Esophagus squamous epithelium (tissue), 5 donors: ENCODE measurements at places on chromosomes 11 and 22.

- no peak for DNase-seq
These were observed 11.9 kb downstream of the SLC29A2 start for GRCh38 chr11:66359662-66360087.

GRCh38 chr11:12592283-12592682 is 81.9 kb upstream of the TEAD1 start:
- DNase-seq, result no peak

DNA sequence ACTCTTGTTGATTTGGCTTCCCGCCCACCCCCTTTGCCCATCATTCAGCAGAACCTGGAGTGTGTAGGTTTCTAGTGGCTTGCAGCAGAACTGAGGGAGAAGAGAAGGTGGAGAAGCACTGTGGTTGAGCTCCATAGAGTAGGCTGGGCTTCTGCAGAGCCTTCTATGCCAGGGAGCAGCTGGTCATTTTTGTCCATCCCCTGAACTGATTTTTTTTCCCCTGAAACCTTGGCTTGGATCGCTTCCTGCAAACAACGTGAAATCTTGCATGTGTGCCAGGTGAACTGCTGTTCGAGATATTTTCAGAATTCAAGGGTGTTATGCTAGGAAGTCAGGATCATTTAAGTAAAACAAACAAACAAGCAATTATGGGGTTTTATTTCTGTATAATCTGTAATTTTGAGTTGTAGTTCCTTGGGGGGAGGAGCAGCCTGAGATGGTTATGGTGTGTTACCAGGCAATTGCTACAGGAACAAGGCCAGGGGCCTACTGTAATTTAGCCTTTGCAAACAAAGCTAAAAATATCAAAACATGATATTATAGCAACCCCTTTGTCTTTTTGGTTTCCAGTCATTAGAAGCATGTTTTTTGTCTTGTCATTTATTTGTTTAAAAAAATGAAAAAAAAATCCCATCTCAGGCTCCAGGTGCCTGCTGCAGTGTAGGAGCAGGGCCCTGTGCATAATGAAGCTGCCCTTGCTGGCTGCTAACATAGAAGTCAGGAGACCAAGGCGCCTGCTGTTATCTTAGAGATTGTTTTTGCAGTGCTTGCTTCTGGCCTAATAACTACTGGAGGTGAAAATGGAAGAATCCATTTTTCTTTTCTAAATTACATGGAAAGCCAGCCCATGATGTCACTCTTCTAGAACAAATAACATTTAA is 152.4 kb upstream of the TTC12 start:
- DNase-seq, result no peak

DNA sequence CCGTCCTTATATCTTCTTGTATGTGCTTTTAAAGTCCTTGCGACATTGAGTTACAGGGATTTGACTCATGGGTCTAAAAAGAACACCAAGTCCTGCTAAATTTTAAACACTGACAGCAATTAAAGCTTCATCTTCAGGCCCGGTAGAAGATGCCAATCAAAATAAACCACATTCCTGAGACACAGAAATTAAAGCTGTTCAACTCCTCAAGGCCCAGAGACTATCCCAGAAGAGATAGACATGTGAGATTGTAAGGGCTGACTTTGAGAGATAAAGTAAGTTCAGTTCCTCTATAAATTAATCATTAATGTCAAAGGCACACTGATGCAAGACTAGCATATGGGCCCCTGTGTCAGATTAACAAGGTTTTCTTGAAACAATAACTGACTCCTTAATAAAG is 49.8 kb downstream of the OSBPL5 start:
- DNase-seq, result no peak

DNA sequence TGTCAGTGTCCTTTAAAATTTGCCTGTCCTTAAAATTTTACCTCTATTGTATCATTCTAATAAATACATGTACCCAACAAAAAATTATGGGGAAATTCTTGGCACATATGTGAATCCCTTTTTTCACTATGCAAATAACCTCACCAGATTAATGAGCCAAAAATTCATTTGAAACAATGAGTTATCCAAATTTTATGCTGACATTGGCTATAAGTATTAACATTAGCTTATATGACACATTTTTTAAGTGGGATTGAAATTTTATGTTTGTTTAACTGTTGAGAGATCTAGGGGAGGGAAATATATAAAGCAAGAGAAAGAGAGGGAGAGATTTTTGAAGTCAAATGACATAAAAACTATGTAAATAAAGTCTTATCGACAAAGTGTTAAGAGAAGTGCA is 11.8 kb upstream of the PDGFD start:
- no peak for DNase-seq
